Left ventricle myocardium superior (tissue), 1 donor: ENCODE measurements at places on chromosomes 4 and X. TPM values are rescaled to one million over a fixed set of nuclear protein-coding genes. Genes with fewer than 3 reads are reported as not detected.

DNA sequence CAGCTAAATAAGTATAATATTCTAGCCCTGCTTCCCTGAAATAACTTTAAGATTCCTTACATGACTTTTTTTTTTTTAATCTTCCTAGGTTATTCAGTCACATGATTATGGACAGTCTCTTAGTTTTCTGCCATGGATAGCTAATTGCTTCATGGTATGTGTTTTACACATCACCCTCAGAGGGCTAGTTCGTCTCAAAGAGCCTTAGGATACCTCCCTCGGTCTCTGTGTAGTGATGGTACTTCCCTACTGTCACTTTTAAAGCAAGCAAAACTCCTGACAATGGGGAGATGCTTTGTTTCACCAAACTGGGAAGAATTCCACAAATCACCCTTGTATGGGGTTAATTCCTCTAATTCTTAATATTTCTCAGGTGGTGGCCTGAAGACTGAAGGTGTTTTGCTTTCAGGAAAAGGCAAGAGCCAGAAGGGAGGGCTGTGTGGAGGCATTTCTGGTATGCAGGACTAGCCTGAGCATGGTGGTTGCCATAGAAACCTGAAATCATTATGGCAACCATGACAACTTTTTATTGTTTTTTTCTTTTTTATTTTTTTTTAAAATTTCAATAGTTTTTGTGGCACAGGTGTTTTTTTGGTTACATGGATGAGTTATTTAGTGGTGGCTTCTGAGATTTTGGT, 70.4 kb downstream of the BEX3 start:
- no peak for DNase-seq

- no peak for DNase-seq
Measured at GRCh38 chrX:134287346-134287745, 50.4 kb downstream of the CCDC160 start.

DNA sequence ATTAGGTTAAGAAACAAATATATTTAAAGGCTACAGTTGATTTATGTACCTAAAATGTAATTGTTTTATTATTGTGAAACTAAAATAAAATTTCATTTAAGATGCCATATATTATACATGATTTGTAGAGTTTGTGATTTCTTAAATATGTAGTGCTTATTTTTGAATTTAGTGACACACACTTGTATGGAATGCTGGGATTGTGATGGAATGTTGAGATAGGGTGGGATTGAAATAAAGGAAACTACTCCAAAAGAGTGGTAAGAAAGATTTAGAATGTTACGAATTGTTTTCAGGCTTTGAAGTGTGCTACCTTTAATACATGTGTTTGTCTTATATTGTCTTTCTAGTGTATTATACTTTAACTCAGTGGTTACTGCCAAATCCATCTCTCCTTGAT, 330.3 kb upstream of the PITX2 start:
- no peak for DNase-seq

DNA sequence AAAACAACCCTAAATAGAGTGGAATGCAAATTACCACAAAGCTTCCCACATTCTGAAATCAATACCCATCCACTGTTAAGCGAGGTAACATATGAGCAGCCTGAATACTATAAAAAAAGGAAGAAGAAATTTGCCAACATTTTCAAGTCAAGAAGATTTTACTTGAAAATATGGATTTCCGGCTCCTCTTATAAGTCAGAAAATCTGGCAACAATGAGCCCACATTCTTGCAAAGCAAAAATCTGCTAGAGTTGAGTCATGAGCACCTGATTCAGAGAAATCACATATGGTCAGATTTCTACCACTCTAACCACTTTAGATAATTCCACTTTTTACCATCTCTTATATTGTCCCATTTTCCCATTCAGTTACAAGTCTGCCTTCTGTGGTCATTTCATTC, 395.7 kb downstream of the DTHD1 start:
- no peak for DNase-seq

DNA sequence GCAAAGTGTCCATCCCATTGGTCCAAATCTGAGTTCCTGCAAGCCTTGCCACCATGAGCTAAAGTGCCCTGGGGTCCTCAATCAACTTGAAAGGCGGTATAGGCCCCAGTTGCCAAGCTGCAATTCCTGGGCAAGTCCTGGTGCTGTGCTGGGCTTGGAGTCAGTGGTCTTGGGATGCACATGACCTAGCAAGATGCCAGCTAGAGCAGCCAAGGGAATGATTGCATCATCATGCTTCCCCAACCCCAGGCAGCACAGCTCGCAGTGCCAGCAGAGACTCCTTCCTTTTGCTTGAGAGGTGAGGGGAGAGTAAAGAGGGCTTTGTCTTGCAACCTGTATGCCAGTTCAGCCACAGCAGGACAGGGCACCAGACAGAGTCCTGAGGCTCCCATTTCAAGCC, 50.5 kb downstream of the KCNIP4 start:
- DNase-seq: no peak

GRCh38 chrX:125398959-125399440, 79.3 kb downstream of the TEX13C start:
- DNase-seq: no peak

DNA sequence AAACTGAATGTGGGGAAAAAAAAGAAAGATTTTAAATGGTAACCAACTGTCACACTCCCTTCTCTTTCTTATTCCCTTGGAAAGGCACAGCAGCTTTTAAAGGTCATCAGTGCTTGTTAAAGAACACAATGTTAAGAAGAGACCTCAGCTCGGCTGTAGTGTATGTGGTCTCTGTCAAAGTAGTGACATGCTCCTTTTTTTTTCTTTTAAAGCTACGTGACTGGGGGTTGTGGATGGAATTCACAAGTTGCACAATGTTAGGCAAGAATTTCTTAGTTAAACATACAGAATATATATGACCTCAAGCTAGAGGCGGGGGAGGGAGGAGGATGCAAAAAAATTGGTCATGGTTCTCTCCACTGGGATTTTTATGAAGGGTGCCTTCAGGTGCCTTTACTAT, 45.6 kb downstream of the OCRL start:
- no peak for DNase-seq

GRCh38 chr4:25862411-25863346, at the start of gene SEL1L3:
Gene SEL1L3 (minus strand): TSS chr4:25862988. CDS start chr4:25862836, 152 bp downstream.
- peak; percentile 63 for DNase-seq

GRCh38 chrX:10482261-10482660, 138.1 kb downstream of the MID1 start:
- peak; percentile 44 for DNase-seq

- peak; percentile 49 for DNase-seq
Measured at GRCh38 chr4:47837908-47838294, at the start of gene CORIN. Gene CORIN (minus strand): TSS chr4:47838067. CDS start chr4:47837949, 118 bp downstream.

DNA sequence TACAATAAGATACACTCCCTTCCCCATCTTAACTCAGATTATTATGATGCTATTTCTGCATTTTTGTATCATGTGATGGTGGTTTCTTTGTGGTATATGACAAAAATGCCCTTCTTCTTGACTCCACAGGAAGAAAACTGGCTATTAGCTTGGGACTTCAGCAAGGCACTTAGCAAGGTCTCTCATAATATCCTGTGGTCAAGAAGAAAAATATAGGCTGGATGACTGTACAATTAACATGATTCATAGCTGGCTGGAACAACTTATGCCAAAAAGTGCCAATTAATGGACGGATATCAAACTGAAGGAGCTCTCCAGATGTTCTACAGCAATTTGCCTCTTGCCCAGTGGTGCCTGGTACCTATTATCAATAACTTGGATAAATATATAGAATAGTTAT, 2.3 kb upstream of the MID1IP1 start:
- no peak for DNase-seq

GRCh38 chr4:105234582-105234981, 87.9 kb downstream of the TET2 start:
- DNase-seq: no peak

DNA sequence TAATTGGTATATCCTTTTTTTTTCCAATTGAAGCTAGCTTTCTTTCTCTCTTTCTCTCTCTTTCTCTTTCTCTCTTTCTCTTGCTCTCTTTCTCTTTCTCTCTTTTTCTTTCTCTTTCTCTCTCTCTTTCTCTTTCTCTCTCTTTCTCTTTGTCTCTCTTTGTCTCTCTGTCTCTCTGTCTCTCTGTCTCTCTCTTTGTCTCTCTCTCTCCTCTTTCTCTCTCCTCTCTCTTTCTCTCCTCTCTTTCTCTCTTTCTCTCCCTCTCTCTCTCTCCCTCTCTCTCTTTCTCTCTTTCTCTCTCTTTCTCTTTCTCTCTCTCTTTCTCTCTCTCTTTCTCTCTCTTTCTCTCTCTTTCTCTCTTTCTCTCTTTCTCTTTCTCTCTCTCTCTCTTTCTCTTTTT, 66.6 kb downstream of the ASMT start:
- DNase-seq: no peak

DNA sequence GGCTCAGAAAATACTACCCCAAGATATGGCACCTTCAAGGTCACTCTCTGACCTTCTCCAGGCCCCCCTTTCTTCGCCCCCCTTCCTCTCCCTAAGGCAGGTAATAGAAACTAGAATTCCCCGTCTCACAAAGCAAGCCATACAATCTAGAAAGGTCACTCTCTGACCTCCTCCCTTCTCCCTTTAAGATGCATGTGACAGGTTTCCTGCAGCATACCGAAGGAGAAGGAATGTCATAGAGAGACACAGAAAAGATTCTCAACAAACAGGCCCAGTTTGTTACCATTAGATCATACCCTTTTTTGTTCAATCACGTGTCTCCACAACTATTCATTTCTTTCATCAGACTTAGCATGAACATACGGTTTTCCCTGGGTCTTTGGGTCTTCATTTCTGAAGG, 51.2 kb upstream of the RBMXL3 start:
- no peak for DNase-seq

GRCh38 chrX:9676738-9677097, 88.9 kb downstream of the GPR143 start:
- no peak for DNase-seq

DNA sequence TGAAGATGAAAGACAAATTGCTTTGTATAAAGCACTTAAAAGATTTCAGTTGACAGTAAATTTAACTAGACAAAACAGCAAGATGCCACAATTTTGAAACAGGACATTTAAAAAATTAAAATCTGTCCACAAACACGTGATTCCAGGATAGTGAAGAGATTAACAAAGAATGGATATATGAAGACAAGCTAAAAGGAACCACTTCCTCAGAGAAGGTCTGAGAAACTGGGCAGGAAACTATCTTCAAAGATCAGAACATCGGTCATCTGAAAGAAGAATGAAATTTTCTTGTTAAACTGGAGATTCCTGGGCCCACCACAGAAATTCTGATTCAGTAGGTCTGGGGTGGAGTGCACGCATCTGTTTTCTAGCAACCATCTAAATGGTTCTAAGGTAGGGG, 1.4 kb downstream of the RWDD4 start:
- DNase-seq: no peak

- DNase-seq: peak; percentile 45
Measured at GRCh38 chr4:1767061-1767769, 25.9 kb upstream of the FGFR3 start.

- DNase-seq: no peak
Measured at GRCh38 chrX:153622661-153623309, 23.8 kb upstream of the CCNQ start.

DNA sequence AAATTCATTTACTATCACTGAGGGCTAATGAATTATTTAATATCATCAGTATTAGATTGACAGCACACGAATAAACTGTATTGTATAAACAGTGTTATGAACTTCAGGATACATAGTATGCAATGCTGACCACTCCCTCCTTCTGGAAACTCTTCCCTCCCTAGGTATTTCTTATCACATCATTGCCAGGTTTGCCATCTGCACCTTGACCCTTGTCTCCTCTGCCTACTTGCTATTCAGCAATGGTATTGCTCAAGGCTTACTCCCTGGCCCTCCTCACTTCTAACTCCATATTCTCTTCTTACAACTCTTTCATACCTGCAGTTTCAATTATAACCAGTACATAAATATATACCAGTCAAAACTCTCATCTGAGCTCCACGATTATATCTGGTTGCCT, 38.9 kb downstream of the ATP8A1 start:
- no peak for DNase-seq

DNA sequence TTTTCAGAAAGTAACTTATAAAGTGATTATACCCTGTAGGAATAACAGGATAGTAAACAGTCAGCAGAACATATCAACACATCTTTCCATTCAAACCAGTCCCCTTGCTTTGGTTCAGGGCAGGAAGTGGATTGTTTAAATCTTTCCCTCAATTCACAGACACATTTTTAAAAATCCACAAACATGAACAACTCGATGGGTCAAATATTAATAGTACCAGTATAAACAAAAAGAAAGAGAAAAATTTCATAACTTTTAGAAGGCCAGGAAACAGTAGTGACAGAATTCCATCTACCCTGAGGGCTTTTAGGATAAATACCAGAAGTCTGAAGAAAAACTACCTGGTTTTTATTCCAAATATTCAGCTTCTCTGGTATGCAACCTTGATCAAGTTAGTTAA, 1072.8 kb upstream of the PABPC4L start:
- no peak for DNase-seq

GRCh38 chr4:170128219-170128804, 38.6 kb upstream of the AADAT start:
- no peak for DNase-seq

- DNase-seq: no peak
Measured at GRCh38 chr4:54961357-54961975, 163.9 kb downstream of the KDR start.

DNA sequence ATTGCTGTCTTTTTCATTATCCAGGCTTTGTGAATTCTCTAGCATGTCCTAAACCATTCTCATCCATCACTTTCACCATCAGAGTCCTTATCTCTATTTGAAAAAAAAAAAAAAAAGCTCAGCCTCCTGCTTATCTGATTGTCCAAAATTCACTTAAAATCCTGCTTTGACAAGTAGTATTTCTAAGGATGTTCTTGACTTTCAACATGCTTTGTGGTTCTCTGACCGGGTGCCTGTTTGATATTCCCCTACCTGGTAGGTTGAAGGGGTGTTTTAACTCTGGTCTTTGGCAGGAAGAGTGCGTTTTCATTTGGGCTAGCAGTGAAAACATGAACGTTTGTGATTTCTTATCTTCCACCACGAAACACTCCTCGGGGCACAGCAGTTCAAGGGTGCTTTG, 17.3 kb upstream of the BBS12 start:
- DNase-seq: no peak

GRCh38 chr4:21952549-21952948, 4.0 kb upstream of the KCNIP4 start:
- DNase-seq: no peak

DNA sequence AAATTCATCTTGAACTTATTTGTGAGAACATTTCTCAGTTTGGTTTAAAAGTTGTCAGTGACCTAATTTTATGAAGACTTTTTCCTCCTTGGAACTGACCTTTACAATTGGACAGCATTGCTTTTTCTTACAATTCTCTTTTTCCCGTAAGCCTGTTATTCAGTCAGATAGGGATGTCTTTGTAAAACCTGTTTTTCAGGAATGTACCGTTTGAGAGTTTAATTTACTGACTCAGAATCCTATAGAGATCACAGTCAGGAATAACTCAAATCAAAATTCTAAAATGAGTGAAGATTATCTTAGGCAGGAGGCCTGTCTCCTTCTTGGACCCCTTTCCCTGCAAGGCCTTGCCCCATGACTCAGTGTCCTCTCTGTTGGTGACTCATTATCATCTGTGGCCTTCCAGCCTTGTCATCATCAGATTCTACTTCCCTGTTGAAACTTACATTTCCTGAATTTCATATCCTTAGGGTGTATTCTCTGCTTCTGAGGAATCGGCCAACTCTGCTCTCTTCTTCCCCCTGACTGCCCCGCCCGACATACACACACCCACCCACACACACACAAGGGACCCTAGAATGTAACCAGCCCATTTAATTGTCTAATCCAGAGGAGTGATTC, 99.8 kb downstream of the ARHGAP10 start:
- DNase-seq: no peak

SCML2 gene
- 1.4 TPM for total RNA-seq

GRID2 gene
- 0.40 TPM for total RNA-seq

NRK gene
- total RNA-seq: 1.8 TPM

CT45A5 gene
- total RNA-seq: not detected

IGFBP7 gene
- total RNA-seq: 723 TPM

PLA2G12A gene
- total RNA-seq: 73.7 TPM

CDKL5 gene
- total RNA-seq: 8.4 TPM

P2RY8 gene
- 2.6 TPM for total RNA-seq

TSC22D3 gene
- total RNA-seq: 63.3 TPM
